ENCODE measurements at places on chromosomes 6 and 20.

DNA sequence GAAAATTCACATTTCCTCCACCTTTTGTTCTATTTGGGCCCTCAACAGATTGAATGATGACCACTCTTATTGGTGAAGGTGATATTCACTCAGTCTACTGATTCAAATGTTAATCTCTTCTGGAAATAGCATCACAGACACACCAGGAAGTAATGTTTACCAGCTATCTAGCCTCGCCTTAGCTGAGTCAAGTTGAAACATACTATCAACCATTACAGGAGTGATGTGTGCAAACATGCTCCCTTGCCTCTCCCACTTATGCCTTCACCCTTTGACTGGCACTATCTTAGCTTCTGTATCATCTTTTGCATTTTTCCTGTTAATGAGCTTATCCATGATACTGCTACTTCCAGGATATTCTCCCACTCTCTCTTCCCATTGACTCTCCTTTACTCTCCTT, 191.9 kb downstream of the CENPW start:
- no peak for DNase-seq

- no peak for DNase-seq
Measured at GRCh38 chr20:48456366-48457192, 371.2 kb downstream of the PREX1 start.

- no peak for DNase-seq
Measured at GRCh38 chr6:37485291-37485702, 14.4 kb downstream of the CCDC167 start.

GRCh38 chr20:23626040-23626620, 11.6 kb downstream of the CST3 start:
- peak; percentile 37 for DNase-seq

- no peak for DNase-seq
Measured at GRCh38 chr20:37397076-37397953, 51.4 kb downstream of the SRC start.

DNA sequence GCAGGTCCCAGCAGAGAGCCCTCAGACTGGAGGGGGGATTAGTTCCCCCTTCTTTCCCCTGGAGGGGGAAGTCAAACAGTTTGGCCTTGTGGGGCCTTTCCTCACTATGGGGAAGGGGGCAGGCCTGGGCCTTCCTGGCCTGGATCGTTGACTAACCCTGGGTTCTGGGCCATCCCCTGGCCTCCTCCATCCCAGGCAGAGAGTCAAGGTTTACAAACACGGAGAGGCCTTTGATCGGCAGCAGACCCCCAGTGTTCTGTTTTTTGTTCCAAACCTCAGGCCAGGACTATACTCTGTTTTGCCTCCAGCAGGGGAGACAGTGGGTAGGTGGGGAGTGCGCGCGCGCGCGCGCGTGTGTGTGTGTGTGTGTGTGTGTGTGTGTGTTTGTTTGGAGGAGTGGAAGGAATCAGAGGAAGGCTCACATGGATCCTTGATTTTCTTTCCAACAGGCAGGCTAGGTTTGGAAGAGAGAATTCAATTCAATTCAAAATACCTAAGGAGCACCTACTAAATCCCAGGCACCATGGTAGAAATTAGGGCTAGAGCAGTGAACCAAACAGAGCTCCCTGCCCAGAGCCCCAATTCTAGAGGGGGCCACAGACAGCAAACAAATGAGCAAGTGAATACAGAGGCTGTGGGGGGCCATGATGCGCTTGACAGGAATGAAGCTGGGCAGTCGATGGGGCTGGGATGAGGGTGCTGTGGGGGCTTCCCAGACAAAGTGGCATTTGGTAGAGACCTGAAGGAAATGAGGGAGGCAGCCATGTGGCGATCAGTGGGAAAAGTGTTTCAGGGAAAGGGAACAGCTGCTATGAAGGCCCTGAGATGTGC, 14.8 kb downstream of the TP53RK start:
- peak; percentile 66 for DNase-seq

- no peak for DNase-seq
Measured at GRCh38 chr20:53154540-53154939, 182.4 kb downstream of the TSHZ2 start.

DNA sequence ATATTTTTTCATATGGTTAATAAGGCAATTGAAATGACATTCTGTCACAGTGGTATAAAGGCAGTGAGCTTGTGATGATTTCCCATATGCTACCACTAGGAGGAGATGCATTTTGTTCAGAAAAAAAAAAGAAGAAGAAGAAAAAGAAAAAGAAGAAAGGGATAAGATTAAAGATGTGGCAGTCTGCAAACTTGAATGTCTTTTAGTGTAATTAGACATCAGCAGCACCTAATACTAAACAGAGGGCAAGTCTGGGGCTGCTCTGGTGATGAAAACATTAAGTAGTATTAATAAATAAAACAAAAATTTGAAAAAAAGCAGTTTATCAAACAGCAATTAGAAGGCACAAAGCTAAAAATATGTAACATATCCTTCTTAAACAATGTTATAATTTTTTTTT, 95.4 kb upstream of the DEFB112 start:
- DNase-seq = no peak

DNA sequence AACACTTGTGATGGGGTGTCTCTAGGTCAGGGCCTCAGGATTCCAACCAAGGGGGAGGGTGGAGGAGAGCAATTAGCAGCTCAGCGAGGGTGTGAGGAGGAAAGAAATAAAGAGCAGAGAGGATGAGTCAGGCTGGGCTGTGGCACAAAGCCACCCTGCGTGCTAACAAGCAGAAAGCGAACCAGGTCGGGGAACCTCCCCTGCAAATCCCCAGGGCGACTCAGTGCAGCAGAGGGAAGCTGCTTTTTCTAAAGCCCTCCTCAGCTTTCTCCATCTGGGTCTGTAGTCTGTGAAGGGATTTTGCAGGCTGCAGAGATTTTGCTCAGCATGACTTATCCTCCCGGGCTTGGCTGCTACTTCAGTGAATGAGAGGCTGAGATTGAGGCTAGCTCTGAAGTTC, 6.6 kb upstream of the SPO11 start:
- peak; percentile 72 for DNase-seq

GRCh38 chr20:10949930-10950783, 276.4 kb upstream of the JAG1 start:
- no peak for DNase-seq

- DNase-seq = no peak
Measured at GRCh38 chr6:70079241-70079640, 212.9 kb downstream of the COL19A1 start.

DNA sequence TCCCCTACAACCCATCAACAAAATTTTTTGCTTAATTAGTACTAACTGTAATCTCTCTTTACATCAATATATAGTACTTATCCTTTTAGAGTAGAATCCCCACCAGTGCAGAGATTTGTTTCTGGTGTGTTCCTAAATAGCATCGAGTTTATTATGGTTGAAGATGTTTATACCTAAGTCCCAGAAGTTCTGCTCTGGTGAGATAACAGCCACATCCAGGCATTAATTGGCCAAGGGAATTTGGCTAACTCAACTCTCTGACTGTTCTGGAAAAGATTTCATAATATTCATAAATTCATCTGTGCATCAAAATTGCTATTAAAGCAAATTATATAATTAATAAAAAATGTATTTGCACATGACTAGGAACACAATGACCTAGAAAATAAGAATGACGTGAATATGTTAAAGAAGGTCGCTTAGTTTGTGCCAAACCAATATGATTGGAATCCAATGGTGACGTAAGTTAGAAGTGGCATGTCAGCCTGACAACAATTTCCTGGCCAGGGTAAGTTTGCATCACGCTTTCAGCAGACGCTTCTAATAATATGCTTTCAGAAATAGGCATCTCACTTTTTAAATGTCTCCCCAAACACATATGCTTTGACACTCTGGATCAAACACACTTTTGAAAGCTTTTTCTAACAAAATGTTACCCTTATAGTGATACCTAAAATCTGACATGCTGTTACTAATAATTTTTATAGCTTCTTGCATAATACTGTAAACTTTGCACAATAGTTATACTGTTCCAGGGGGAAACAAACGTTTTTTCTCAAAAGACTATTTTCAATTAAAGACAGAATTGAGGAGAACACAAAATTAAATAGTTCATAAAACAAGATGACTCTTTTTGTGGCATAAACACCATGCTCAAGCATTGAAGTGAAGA, 236.7 kb downstream of the TENT5A start:
- no peak for DNase-seq

GRCh38 chr6:140321891-140322290, 947.4 kb upstream of the CITED2 start:
- no peak for DNase-seq

DNA sequence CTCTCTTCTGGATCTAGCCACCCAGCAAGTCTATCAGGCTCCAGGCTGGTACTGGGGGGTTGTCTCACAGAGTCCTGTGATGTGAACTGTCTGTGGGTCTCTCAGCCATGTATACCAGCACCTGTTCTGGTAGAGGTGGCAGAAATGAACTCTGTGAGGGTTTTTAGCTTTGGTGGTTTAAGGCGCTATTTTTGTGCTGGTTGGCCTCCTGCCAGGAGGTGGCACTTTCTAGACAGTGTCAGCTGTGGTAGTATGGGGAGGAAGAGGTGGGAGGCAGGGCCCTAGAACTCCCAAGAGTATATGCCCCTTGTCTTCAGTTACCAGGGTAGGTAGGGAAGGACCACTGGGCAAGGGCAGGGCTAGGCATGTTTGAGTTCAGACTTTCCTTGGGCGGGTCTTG, 75.8 kb downstream of the SNAP91 start:
- DNase-seq = no peak

- DNase-seq = peak; percentile 90
Measured at GRCh38 chr20:62900052-62900691, 26.1 kb downstream of the DIDO1 start.

GRCh38 chr6:142893088-142893487, 51.9 kb downstream of the HIVEP2 start:
- DNase-seq = no peak

GRCh38 chr6:158524311-158524710, 35.6 kb upstream of the TMEM181 start:
- no peak for DNase-seq

GRCh38 chr6:146598772-146599405, at the start of gene ADGB:
Gene ADGB (plus strand): TSS chr6:146598972. CDS start chr6:146599041, 69 bp downstream.
- peak; percentile 89 for DNase-seq

DNA sequence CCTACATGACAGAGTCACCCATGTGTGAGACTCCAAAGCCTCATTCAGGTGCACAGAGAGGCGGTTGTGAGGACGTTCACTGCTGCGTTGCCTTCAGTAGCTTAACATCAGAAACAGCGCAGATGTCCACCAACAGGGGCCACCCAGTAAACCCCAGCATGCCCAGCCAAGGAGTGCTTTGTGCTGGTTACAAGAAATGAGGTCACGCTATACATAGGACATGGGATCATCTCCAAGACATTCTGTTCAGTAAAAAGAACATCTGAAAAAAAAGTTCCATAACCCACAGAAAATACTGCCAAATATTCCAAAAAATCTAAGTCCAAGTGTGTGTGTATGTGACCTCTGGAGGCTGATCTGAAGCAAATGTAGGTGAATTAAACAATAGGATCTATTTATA, 16.0 kb downstream of the SLC52A3 start:
- DNase-seq = no peak

DNA sequence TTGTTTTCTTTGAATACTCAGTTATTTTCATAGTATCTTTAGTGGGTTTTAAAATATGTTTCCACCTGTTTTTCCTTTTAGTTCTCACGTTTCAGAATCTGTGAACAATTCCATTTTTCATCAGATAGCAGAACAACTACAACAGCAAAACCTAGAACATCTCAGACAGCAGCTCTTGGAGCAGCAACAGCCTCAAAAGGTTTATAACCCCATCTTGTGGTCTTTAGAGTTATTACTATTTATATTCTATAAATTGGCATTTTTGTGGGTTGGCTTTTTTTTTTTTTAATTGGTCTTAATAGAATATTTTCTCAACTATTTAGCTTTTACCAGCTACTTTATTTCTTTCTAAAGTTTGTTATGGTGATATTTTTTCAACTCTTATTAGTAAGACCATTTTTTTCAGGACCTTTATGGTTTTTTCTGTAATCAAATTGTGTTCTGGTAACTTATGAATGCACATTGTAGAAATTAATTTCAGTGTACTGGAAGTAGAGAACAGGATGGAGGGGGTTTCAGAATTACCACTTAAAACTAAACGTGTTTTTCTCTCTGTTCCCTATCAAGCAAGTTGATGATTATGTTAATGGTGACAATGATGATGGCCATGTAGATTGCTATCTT, 72.2 kb downstream of the SCAF8 start:
- DNase-seq = no peak

DNA sequence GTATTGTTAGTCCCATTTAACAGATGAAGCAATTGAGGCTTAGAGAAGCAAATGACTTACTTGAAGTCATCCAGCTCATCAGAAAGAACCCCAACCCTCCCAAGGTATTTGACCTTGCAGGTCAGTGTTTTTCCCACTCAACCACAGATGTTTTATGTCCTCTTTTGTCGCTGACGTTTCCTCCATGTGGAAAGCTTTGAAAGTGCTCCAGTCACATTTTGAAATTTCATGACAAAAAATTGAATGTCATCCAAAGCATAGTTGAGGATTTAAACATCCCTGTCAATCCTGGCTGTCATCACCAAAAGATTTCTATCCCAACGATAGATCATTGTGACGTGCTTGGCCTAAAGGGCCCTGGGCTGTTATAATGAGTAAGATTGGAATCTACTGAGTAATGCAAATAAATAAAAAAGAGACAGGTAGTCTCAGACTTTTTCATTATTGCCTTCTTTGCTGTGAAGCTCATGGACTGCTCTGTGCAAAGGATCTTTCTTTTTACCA, 102.7 kb downstream of the TSHZ2 start:
- no peak for DNase-seq

GRCh38 chr6:71531006-71531405, 242.4 kb downstream of the OGFRL1 start:
- DNase-seq = no peak
